Activated T-helper 1 cell treated with anti-CD3 and anti-CD28 coated beads, Interleukin-12 subunit alpha, Interleukin-12 subunit beta, Interleukin-2, Interleukin-4 antibody, amounts not matched to agents 30 ng/mL and 10 ng/mL and 1 ng/mL, durations not matched to agents 14 hours and 24 hours and 36 hours (primary cell): ENCODE measurements at places on chromosomes 5 and 9. TPM values are rescaled to one million over a fixed set of nuclear protein-coding genes. Genes with fewer than 3 reads are reported as not detected.

DNA sequence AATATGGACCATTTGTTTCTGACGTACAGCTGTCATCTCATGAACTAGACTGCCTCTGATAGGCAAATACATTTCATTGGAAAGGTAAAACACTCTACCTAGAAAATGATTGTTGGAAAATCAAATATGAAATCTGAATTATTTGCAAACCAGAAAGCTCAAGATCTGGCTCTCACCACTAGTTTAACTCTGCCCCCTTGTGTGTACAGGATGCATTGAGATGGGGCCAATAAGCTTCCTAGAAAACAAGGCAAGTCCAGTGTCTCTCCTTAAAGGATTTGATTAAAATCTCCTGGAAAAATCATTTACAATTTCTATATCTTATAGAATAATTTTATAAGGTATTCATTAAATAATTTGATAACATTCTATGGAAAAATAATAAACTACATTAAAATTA lies 311.9 kb upstream of the ANKH start:
- no peak for DNase-seq

GRCh38 chr9:81579381-81579780 lies 110.0 kb downstream of the TLE1 start:
- DNase-seq = no peak

DNA sequence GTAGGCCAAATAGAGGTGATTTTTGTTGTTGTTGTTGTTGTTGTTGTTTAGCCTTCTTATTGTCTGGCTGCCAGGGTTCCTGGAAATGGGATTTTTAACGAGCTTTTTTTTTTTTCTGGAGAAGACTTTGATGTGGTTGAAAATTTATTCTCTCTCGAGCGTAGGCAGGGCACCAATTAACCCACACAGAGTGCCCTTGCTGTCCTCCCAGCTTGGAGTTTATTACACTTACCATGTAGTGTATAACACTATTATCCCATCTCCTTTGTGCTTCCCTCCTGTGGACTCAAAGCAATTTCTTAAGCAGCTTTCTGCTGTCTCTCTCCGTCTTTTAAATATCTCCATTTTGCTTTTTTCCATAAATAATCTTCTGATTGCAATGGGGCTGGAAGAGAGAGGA lies 57.4 kb downstream of the OR2K2 start:
- DNase-seq = no peak

GRCh38 chr9:135363596-135363995 lies 116.0 kb upstream of the PPP1R26 start:
- DNase-seq = no peak

DNA sequence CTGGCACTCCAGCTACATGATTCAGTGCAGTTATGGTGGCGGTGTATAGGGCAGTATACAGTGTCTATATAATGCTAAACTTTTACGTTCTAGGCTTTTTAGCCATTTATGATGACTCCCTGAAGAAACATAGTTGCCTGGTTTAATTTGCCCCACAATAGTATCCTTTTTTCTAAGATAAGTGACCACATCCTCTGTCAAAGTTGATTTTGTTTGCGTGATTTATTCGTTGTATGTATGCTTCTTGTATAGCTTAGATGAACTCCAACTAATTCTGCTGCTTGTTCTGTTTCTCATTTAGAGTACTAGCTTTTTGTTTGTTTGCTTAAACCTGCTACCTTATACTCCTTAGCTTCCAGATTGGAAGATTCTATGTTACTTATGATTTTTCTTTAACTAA lies 83.6 kb downstream of the ERMP1 start:
- no peak for DNase-seq

DNA sequence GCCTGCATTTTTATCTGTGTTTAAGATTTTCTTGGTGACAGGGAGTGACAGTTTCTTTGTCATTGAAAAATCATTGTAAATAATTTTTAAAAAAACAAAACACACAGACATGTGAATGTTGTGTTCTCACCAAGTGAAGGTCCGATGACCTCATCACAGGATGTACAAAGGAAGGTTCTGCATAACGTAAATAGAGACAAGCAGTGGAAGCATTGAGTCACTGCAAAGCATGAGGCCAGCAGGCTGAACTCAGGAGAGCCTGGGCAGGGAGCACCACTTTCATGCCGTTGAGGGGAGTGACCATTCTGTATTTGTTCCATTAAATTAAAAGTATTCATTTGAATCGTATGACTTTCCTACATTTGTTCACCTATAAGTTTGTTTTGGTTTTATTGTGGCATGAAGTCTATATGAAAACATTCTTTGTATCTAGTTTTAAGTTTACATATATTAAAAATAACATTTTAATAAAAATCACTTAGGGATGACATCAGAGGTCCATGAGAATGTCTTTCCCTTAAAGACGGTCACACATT lies 70.4 kb upstream of the TLE1 start:
- DNase-seq = no peak

- no peak for DNase-seq
Observed at GRCh38 chr5:16461026-16461425, 4.6 kb downstream of the ZNF622 start.

- DNase-seq = no peak
Observed at GRCh38 chr9:33044677-33045282, 19.7 kb downstream of the DNAJA1 start.

GRCh38 chr5:53291528-53291927 lies 182.0 kb upstream of the MOCS2 start:
- no peak for DNase-seq

DNA sequence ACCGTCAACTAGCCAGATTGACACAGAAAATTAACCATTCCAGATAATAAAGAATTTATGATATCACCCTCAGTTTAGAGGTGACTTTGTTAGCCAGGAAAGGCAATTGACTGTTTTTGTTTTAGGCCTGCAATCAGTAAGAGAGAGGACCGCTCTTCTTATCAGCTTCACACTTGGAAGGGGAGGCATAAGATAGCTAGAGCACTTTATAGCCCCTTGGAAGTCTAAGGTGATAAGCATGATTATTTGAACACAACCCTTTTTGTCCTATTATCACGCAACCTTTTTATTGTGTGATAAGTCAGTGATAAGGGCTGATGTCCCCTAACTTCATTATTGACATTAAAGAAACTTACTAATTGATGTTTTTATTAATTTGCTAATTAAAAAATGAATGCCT lies 162.6 kb upstream of the CDKN2B start:
- no peak for DNase-seq

GRCh38 chr9:92254381-92255337 lies 38.8 kb downstream of the IARS1 start:
- no peak for DNase-seq

DNA sequence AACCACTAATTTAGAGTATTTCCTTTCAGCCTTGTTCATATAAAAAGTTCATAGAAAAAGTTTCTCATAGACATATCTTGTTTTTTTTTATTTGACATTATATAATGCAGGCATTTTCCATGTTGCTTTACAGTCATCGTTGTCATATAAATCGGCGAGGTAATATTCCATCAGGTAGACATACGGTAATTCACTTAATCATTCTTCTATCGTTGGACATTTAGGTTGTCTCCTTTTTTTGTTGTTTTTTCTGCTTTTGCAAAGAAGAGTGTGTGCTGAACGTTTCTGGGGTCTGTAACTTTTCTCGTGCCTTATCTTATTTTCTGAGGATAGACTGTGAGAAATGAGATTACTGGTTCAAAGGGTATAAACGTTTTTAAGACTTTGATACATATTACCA lies 283.6 kb downstream of the ARHGAP26 start:
- no peak for DNase-seq

DNA sequence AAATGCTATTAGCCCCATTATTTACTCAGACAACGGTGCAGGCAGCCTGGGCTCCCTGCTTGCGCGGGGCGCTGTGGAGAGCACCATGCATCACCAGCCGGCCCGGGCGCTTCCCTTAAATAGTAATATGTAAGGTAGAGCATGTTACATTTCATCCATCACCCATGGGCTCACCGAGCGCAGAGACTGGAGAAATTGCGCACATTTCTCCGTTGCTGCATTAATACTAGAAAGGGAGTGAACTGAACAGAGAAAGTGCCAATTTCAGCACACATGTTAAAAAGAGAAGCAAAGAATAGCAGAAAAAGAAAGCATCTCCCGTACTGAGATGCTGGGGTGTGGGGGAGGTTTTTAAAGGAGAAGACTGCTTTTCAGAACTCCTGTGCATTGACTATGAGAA lies 400.3 kb downstream of the ZSWIM6 start:
- no peak for DNase-seq

DNA sequence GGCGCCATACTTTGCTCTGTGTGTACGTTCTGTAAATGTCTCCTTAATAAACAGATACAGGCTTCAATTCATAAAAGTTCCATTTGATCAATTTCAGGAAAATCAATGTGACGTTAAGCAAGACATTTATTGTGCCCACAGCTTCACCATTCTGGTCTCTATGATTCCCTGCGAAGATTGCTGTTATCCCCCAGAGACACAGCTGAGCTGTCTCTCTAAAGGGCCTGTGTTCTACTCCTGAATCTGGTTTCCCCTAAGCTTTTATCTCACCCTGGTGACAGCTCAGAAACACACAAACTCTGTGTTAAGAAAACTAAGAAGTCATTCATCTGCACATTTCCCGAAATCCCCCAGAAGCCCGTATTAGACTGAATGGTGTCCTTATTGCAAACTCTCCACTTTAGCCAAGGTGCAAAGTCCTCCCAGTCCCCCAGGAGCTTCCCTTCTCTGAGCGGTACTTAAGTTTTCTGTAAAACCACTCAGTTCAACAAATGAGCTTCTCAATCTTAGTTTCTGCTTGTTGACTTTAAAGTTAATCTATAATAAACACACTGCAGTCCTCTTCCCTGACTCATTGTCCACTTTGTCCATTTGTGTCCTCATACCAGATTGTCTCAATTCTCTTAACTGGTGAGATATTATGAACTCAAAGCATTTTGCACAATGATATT lies 1.4 kb upstream of the C5orf15 start:
- DNase-seq = no peak

- no peak for DNase-seq
Observed at GRCh38 chr9:81549500-81550206, 139.7 kb downstream of the TLE1 start.

DNA sequence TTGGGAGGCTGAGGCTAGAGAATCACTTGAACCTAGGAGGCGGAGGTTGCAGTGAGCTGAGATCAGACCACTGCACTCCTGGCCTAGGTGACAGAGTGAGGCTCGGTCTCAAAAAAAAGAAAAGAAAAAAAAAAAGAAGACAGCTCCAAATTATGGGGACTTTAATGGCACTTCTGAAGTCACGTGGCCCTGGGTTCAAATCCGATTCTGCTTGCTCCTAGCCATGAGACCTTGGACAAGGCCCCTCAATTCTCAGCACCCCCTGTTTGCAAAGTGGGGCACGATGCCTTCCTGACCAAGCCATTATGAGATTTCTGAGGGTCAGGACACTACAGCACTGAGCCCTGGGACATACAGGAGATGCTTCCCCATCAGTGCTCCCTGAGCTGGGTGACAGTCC lies 1.1 kb upstream of the ENG start:
- DNase-seq = no peak

GRCh38 chr9:125536167-125536772 lies 170.7 kb downstream of the MAPKAP1 start:
- no peak for DNase-seq

GRCh38 chr9:114299286-114300152 lies 23.4 kb upstream of the ORM1 start:
- DNase-seq = no peak

DNA sequence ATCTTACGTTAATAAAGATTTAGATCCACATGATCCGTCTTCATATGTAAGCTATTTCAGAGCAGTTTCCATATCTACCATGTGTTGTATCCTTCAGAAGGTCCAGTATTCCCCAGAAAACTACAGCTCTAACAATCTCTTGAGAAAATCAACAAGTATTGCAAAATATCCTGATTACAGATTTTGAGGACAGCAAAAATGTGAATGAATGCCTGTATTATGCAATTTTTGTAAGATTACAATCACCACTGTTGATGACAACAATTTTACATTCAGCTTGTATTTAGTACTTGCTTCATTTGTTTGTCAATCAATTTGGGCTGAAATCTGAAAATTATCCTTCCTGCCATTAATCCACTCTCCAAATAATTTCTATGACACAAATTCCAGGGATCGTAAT lies 43.0 kb upstream of the FLT4 start:
- no peak for DNase-seq

- no peak for DNase-seq
Observed at GRCh38 chr5:16413166-16413860, 52.3 kb downstream of the ZNF622 start.

DNA sequence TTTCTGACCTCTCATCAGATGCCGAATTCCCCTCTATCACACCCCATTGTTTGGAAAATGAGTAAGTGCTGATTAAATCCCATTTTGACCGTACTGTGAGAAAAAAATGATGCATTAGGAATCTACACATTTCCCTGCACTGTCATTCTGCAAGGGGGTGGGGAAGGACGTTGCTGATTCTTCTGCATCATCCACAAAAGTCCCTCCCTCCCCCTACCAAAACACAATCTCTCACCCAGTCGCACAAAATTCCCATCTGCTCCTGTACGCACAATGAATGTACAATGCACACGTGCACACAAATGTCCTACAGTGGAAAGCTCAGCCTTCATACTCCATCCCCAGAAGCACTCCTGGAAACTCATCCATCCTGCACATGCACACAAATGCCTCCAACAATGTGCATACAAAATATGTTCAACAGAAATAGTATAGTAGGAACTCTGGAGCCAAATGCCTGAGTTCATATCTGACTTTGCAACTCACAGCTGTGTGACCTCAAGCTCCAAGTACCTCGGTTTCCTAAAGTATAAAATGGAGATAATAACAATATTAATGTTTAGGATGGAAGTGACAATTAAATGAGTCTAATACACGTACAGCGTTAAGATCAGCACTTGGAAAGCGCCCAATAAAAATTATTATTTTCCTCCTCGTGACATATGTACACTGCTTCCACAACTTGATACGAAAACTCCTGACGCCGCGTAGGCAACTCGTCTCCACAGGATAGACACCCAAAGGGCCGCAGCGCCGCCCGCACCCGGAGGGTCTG lies 809 bp downstream of the TNIP1 start:
- no peak for DNase-seq

DNA sequence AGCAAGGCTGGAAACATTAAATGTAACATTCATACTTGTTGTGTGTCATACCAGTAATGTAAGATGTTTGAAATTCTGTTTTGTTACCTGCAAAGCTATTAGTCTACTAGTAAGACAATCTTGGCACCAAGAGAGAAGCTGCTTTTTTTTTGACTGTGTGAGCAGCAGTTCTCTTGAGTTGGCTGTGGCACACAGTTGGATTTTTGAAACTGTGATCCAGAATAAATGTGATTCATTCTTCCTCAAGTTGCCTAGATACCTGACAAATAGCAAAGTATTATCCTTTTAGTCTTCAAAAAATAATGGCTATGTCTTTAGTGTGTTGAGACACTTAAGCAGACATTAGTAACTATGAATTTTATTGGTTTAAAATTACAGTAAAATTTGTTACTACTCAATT lies 57.2 kb upstream of the HAPLN1 start:
- DNase-seq = no peak

GRCh38 chr9:77016526-77017504 lies 2.6 kb upstream of the FOXB2 start:
- no peak for DNase-seq

The C5 gene
- total RNA-seq = 1.2 and 1.9 TPM in 2 replicates

The ABO gene
- total RNA-seq = 0.34 and 0.60 TPM in 2 replicates

The TXNDC8 gene
- not detected in 2 replicates for total RNA-seq

The HK3 gene
- total RNA-seq = 0.44 and 0.51 TPM in 2 replicates

The SLC36A2 gene
- not detected in 2 replicates for total RNA-seq

The BARHL1 gene
- not detected in 2 replicates for total RNA-seq

The EPB41L4B gene
- total RNA-seq = 2.0 and 2.2 TPM in 2 replicates

The ABITRAM gene
- total RNA-seq = 14.7 and 14.8 TPM in 2 replicates

The EPB41L4A gene
- total RNA-seq = not detected in 2 replicates

The IL33 gene
- not detected in 2 replicates for total RNA-seq
